Stimulated activated CD8-positive, alpha-beta memory T cell treated with anti-CD3 and anti-CD28 coated beads, Interleukin-2, amount 100 ng/mL, for 48 hours (primary cell): ENCODE measurements at places on chromosomes 6 and 20.

GRCh38 chr6:27592481-27593199 is 119.7 kb upstream of the ZNF184 start:
- DNase-seq: peak; percentile 16

DNA sequence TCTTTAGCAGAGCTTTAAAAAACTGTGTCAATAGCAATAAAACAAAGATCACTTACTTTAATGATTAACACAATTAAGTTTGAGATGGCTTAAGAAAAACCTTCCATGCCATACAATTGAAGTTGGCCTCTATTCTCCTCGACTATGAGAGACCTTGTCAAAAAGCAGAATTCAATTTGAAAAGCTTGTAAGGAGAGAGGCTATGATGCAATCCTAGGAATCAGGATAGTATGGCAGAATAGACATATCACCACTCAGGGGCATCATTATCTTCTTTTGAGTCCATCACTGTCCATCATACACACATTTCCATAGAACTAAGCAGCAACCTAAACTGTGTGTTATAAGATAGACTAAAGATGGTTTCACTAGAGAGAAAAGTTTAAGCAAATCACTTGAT is 17.2 kb downstream of the TBC1D7 start:
- DNase-seq: no peak

DNA sequence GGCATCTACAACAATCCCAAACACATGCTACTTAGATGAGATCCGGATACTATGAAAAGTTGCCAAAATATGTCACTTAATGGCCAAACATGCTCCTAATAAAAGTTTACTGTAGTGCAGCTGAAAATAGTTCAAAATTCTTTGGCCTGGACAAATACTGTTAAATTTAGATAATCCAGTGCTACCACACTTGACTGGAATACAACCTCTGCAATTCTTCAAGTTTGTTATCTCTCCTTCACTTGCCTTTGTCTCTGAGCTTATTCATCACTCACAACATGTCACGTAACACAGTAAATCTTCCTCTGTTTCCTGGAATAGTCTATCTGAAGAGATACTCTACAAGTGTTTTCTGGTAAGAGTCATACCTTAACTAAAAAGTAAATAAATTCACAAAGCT is 10.5 kb upstream of the PLN start:
- no peak for DNase-seq

- DNase-seq: no peak
These were observed 313.2 kb upstream of the JARID2 start for GRCh38 chr6:14932485-14933182.

DNA sequence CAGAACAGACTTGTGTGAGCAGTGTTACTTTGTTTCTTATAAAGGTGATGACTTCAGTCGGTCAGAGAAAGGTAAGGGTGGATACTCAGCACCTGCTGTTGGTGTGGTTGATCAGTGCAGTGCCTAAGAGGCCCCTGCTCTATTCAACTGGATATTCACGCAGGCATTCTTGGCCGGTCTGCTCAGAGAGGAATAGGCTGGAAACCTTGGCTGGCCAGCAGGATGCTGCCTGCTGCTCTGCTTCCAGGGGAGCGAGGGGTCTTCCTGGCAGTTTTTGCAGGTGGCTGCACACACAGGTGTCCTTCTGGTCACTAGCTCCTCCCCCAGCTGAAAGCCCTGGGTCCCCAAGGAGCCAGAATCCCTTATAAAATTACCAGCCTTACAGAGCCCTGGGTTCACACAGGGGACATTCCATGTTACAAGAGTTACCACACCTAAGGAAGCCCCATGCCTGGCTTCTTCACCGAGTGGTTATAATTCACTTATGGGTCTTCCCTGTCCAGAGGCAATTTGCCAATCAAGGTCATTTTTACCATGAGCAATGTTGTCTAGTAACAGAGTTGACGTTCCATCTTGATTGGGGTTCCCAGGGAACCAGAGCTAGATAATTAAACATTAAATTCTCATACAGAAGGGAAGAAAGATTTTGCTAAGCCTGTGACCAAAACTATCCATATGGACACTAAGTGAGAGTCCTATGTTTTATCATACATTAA is 16.4 kb downstream of the SYNJ2 start:
- DNase-seq: no peak

- DNase-seq: no peak
These were observed 31.9 kb upstream of the MRPS18A start for GRCh38 chr6:43719511-43719910.

DNA sequence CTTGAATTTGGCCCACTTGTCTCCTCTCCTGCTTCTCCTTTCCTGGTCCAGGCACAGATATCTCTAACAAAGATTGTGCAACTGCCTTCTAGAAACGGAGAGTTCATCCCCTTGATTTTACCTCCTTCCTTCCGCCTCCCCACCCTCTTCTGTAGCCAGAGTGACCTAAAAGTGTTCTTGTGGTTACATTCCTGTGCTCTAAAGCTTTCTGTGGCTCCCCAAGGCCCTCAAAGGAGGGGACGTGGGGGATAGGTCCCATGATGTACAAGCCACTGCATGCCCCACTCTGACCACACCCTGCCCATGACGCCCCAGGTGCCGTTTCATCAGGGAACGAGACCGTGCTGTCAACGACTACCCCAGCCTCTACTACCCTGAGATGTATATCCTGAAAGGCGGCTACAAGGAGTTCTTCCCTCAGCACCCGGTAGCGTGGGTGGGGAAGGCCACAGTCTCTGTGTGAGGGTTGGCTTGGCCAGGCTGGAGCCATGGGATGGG is 8.2 kb downstream of the CDC25B start:
- no peak for DNase-seq

DNA sequence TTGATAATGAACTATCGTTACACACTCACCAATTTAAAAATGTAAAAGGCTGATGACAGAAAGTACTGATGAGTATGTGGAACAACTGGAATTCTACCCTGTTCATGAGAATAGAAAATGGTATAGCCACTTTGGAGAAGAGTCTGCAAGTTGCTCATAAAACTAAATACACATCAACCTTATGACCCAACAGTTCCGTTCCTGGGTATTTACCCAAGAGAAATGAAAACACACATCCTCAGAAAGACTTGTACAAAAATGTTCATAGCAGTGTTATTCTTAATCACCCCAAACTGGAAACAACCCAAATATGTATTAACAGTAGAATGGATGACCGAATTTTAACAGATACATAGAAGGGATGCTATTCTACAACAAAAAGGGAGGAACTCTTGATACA is 145.7 kb upstream of the LRFN2 start:
- no peak for DNase-seq

GRCh38 chr6:108716801-108717791 is 131.1 kb upstream of the ARMC2 start:
- DNase-seq: no peak

DNA sequence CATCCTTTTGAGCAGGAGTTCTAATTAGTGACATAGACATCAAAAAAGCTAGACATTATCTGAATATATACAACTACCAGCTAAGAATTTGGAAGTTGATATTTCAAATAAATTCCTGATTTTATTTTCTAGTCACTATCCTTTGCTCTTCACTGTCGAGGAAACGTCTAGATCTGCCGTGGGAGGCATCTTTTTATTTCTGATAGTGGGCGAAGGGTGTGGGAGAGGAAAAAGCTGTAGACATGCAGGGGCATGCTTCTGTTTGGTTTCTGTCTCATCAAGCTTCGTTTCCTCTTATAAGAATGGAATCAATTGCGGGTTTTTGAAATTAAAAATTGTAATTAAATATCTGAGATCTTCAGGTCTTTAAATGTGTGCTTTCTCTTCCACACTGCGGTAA is 16.2 kb upstream of the C6orf118 start:
- DNase-seq: no peak

DNA sequence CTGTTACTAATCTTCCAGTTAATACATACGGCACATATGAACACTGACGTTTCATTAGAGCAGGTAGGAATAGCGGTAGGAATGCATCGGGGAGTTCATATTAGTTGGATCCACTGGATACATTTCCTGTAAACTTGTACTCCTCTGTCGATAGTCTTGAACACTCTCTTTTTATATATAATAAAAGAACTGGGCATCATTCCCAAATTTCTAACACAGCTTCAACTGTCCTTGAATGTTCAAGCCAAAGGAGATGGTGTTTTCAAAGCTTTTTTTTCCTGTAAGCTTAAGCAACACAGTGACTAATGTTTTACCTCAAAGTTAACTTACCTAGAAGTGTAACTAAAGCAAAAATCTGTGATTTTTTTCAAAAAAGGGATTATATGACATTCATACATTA is 195.3 kb downstream of the UTRN start:
- DNase-seq: no peak

- DNase-seq: no peak
These were observed 306.5 kb upstream of the RSPO3 start for GRCh38 chr6:126812010-126812409.

- no peak for DNase-seq
These were observed 9.1 kb downstream of the NEDD9 start for GRCh38 chr6:11223286-11223864.

GRCh38 chr6:27720607-27721580 is 191.3 kb downstream of the OR2B2 start:
- no peak for DNase-seq

DNA sequence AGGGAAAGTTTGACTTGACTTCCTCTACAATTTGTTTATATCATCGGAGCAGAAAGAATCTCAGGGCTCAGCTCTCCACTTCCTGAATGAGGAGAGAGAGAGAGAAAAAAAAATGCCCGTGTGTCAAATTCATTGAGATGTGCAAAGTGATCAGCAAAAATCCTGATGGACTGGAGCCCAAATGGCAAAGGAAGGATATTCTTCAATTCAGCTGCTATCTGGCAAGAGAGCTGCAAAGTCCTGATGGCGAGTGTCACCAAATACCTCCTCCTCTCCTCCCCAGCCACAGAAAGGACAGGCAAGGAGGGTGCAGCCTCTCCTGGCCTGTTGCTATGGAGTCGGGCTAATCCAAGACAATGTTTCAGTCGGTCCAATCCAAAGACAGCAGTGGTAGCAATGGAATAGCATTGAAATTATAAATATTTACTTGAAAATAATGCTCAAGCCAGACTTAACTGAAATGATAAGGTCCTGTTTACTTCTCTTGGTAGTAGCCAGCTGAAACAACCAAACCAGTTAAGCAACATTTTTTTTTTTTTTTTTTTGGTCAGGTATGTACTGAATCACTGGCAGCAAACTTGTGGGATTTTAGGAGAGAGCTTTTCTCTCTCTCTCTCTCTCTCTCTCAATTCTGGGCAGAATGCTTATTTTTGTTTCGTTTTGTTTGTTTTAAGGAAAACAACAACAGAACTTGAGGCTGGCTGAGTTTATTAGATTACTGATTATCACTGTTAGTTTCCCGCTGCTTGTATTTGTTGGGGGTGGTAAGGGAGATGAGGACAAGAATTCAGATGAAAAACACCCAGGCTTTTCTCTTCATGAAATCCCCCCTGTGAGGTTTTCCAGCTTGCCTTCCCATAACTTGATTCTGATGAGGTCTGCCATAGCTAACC is 204.2 kb downstream of the BCAS1 start:
- DNase-seq: no peak

GRCh38 chr6:116352515-116353471 is 18.0 kb upstream of the DSE start:
- no peak for DNase-seq

DNA sequence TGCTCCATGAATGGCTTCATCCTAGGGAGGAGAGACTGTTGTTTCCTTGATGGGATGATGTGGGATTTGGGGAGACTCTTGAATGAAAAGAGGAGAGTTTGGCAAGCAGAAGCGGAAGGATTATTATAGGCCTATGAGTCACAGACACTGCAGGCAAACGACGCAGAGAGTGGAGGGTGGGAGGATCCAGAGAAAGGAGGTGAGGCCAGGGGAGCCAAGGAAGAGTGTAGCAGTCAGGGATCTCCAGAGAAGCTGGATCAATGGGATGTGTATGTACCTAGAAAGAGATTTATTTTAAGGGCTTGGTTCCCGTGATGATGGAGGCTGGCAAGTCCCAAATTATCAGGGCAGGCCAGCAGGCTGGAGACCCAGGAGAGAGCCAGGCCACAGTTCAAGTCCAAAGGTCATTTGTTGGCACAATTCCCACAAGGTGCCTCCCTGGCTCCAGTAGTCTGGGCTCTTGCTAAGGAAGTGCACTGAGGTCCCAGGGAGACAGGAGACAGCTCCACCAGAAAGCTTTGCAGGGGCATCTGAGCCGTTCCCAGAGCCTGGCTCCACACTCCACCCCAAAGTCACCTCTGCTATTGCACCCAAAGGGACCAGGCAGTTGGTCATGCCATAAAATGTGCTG is 76.0 kb downstream of the ADTRP start:
- no peak for DNase-seq

DNA sequence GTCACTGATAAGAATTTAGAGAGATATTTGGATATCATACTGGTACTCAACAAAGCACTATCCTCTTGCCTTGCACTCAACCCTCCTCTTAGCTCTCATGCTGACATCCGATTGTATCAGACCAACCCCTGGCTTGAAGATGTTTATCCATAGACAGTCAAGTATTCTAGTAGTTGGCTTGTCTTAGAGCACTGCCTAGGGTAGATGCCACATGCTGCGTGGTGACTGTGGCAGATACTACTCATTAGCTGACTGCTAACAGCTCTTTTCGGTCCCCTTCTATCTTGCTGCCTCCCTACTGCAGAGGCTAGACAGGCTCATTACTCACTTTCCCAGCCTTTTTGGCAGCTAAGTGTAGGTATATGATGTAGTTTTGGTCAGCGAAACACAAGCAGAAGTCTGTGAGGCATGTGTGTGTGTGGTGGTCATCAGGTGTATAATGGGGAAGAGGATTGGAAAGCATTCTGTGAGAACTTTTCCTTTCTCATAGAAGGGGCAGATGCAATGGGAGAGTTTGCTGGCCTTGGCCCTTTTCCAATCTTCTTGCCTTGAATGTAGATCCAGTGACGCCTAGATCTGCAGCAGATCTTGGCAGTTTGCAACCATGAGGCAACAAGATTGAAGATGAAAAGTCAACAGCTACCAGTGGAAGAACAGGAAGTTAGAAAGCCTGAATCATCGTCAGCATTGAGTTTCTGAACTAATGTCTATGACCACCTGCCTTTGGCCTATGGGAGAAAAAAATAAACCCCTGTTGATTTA is 4.4 kb upstream of the IFNGR1 start:
- DNase-seq: no peak

DNA sequence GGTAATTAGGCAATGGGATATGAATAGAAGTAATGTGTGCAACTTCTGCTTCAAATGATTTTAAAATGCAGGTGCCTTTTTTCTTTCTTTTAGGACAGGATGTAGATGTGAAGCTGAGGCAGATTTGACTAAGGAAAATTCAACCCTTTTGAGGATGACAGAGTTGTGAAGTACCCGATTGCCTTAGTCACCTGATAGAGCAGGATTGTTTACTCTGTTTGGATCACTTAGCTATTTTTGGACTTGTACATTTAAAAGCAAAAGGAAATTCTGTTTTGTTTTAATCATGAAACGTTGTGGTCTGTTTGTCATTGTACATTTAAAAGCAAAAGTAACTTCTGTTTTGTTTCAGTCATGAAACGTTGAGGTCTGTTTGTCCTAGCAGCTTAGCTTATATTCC is 143.4 kb downstream of the FAM83B start:
- DNase-seq: no peak

DNA sequence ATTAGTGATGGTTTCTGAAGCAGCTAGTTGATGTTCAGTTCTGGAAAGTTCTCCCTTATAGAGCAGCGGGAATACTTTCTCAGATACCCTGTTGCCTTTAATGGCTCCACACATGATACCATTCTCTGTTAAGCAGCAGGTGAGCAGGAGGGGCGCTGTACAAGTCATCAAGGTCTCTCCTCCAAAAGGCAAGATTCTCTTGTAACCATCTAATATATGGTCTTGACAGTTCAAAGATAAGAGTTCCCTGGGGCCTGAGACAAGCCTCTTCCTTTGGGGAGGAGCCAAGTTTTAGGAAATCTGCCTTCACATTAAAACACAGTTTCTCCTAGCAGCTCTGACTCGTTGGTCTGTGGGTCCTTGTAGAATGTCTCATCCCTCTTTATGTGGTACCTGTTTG is 258.2 kb downstream of the QKI start:
- DNase-seq: no peak

GRCh38 chr6:100846276-100846675 is 34.9 kb downstream of the ASCC3 start:
- DNase-seq: no peak
